ENCODE measurements at places on chromosomes 2 and 18. TPM values are rescaled to one million over a fixed set of nuclear protein-coding genes. Genes with fewer than 3 reads are reported as not detected.

The LAMA1 gene
- 48.7 TPM for total RNA-seq

The IL36G gene
- not detected for total RNA-seq

The ABCB11 gene
- not detected for total RNA-seq

The PLEK gene
- total RNA-seq = not detected

The CKAP2L gene
- total RNA-seq = 20.7 TPM

GRCh38 chr18:55494899-55495298 lies 93.1 kb downstream of the TCF4 start:
- DNase-seq = no peak

DNA sequence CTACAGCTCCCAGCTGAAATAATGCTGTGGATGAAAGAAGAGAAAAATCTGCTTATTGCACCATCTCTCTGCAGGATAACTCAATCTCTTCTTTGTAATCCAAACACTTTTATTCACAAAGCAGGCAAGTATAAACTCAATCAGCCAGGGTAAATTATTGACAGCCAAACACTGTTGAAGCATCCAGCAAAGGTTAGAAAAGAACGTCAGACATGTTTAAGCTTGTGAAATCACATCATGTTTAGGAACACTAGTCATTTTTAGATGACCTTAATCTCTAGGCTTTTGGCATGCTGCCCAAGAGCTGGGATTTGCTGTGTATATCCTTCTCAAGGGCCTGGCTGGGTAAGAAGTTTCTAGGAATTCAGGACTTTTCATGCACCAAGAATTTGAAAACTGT lies 1148.1 kb upstream of the FANCL start:
- no peak for DNase-seq

DNA sequence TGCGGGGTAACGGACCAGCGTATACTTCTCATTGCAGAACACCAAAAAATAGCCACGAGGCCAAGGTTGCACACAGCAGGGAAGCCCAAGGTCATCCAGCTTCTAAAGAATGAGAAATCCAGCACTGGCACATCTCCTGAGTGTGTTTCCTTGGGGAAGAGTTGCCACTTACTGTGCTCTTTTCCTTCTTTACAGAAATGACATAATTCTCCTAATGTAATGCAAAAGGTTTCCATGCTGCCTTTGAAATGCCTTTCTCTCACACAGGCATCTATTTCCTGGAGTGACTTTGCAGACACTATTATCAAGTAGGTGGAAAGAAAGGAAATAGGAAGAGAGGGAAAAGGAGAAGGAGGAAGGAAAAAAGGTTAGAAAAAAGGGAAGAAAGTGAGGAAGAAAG lies 862.1 kb upstream of the CELF4 start:
- no peak for DNase-seq

DNA sequence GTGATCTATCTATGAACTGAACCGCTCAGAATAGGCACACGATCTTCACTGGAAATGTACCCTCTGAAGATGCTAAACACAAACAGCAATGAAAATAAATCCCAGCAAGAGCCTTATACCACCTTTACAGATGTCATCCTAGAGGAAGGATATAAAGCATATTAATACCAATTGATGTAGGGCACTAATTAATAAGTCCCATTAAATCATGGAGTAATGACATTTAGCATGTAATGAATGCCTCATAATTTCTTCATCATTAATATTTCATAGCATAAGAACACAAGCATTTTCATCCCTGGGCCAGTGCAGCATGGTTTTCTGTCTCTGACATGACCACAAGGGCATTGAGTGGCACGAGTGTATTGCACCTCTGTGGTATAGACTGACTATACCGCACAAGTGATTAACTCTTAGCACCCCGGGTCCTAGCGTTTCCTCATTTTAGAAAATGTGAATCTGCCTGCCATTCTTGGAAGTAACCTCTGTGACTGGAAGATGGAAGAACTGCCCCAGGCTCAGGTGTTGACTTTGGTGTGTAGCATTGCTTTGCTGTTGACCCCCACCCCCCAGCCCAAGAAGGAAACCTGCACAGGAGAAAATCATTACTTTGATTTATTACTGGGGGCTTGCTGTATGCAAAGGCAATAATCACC lies 1.4 kb upstream of the TMEM178A start:
- no peak for DNase-seq

DNA sequence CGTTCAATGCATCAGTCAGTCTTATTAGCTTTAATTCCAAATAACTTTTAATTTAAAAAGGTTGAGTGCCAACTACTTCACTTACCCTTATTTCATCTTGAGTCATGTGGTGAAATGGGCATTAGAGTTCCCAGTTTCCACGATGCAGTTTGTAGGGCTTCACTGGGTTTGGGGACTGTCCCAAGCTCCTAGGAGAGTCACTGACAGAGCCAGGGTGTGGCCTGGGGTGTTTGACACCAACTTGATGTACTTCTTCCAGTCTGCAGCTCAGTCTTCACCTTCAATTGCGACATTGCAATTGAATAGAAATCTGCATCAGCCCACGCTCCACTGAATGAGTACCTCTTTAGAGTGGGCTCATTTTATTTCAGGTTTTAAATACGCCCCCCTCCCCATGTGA lies 165.3 kb downstream of the ARL4C start:
- DNase-seq = no peak

DNA sequence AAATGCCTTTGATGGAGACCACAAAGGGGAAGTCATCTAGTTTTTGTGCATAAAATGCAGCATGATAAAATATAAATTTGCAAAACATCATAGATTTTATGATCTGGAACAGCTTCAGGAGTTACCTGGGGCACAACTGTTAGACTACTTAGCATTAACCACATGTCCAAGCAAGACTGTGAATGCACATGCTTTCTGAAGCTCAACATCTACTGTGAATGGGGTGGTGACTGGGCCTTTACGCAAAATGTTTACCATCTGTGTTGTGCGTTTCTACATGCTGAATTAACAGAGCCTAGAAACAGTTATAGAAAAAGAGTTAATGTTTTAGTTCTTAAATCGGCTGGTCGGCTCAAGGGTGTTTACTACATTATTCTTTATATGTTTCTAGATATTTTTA lies 45.5 kb downstream of the KCTD1 start:
- no peak for DNase-seq

DNA sequence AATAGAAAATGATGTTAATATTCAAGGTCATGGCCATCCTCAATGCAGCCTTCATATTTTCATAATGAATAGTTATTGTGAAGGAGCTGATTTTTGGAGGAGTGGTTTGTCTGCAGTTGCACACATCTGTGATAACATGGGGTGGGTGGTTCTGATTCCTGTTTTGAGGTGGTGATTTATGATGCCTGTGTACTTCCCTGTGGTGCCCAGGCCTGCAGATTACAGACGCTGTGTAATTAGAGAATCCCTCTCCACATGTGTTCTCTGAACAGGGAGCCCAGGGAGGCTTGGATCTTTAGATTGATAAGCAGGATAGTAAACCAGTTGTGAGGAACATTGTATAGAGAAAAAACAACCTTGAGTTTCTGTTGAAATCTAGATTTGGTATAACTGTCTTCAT lies 117.5 kb downstream of the AGAP1 start:
- DNase-seq = no peak

All from H1 (cell line).